ENCODE measurements at places on chromosomes 12 and 14.
A peak's percentile ranks its signal among the peaks of the same experiment; 100 is the strongest.

GRCh38 chr12:111598637-111599452, at the start of gene ATXN2:
TSS of gene ATXN2 (minus strand) at chr12:111599315. CDS start at chr12:111599034, 281 bp downstream.
- DNase-seq = no peak

- DNase-seq = no peak
Measured at GRCh38 chr12:25797386-25797785, 161.1 kb upstream of the RASSF8 start.

GRCh38 chr12:31205054-31205453, 120.9 kb downstream of the SINHCAF start:
- no peak for DNase-seq

- peak; percentile 60 for DNase-seq
Measured at GRCh38 chr14:60349663-60350365, 100.8 kb downstream of the PPM1A start.

DNA sequence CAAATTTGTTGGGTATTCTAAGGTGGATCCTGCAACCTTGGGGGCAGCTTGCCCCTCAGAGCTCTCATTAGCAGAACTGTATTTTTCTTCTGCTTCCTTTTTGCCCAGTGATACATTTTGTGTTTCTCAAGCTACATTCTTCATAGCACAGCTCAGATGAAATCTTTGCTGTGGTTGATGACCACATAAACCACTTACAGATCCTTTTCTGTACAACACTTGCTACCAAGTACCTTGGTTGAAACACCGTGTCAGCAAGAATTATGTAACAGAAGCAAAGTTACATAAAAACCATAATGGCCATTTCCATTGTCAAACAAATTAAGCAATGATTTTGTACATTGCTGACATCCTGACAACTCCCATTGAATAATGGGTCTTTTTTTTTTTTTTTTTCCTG, 9.7 kb upstream of the PLBD1 start:
- DNase-seq = no peak

DNA sequence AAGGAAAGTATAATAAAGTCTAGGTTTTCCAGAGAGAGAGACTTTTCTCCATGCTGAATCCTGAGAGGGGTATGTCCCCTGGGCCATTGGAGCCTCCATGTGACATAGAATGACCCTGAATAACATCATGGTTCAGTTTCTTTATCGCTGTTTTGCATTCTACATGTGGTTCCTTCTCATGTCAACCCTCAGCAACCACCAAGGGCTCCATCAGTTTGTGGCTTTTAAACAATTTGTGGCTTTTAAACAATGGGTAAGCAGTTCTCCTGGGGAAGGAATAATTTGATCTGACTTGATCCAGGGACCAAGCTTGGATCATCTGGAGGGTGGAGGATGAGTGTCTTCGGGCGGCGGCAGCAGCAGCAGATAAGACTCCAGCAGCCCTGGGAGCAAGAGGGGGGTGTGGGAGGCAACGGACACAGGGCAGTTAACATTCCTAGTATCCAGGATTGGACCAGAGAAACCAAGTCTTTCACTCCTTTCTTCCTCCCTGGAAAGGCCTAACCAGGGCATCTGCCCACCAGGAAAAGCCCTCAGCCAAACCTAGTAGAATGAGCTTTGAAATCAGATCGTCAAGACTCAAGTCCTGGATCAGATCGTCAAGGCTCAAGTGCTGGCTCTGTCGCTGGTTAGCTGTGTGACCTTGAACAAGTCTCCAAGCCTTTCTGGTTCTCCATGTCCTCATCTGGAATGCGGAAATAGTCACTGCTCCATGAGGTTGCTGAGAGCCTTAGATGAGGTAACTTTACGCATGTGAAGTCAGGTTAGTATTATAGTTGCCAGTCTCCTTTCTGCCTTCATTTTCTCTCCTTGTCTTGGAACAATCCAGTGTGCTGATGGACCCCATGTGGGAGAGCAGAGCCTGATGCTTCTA, 27.8 kb upstream of the FAM222A start:
- no peak for DNase-seq

DNA sequence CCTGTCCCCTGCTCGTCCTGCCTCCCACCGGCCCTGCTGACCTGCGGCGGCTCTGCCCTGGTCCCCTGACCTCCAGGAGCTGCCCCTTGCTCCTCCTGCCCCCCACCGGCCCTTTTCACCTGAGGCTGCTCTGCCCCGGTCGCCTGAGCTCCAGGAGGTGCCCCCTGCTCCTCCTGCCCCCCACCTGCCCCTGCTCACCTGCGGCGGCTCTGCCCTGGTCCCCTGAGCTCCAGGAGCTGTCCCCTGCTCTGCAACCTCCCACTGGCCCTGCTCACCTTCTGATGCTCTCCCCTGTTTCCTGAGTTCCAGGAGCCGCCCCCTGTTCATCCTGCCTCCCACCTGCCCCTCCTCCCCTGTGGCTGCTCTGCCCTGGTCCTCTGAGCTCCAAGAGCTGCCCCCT, 101.3 kb downstream of the TMEM121 start:
- DNase-seq = no peak

DNA sequence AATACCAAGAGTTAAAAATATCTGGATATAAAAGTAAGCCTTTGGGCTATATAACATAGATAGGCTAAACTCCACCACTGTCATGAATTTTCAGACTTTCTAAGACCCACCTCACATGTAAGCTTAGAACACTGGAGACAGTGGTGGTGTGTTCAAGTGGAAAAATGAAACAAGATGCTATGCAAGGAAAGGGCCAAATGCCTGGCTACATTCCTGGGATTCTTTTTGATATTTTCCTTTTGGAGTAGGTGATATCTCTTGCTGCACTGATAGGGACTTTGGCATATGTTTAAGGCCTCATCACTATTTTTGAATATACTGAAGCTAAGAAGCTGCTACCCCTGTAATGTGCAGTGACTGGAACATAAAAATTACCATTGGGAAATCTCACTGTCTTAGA, 341.3 kb downstream of the SLC16A7 start:
- DNase-seq = no peak

DNA sequence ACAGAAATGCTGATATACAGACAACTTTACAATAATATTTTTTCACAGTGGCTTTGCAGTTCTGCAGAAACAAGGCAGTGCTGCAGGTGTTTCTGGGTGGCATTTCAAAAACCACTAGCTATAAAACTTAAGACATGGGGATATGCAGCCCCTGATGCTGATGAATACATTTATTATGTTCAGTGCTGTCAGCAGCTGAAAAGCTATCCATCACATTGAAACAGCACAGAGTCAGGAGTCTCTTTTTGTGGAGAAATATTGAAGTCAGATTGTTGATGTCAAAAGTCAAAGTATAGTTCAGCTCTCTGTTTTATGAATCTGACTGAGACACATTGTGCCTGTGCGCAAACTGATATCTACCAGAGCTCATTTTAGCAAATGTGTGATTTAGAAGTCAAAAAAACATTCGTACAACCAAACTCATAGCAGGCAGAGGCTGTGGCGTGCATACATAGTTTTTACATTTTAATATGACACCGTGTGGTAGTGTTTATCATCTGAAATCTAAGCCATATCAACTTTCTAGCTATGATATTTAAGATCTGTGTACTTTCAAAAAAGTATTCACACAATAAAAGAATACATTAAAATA, 467.6 kb downstream of the PRKD1 start:
- peak; percentile 62 for DNase-seq

GRCh38 chr14:55136241-55136640, 7.2 kb downstream of the LGALS3 start:
- DNase-seq = no peak

DNA sequence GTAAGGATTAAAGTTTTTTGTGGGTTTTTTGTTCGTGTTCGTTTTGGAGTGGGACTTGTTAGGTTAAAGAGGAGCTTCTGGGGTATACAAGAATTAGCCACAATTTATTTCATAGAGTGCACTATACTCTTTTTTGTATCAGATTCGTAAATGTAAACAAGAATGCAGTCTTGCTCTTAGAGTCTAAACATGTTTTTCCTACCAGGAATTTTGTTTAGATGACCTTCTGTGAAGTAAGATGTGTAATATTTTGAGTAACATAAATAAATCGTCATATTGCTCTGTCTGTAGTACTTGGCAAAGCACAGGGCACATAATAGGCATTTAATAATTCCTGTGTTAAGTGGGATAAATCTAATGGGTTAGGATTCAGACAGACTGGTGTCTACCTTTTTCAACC, 9.6 kb downstream of the CNOT2 start:
- no peak for DNase-seq

DNA sequence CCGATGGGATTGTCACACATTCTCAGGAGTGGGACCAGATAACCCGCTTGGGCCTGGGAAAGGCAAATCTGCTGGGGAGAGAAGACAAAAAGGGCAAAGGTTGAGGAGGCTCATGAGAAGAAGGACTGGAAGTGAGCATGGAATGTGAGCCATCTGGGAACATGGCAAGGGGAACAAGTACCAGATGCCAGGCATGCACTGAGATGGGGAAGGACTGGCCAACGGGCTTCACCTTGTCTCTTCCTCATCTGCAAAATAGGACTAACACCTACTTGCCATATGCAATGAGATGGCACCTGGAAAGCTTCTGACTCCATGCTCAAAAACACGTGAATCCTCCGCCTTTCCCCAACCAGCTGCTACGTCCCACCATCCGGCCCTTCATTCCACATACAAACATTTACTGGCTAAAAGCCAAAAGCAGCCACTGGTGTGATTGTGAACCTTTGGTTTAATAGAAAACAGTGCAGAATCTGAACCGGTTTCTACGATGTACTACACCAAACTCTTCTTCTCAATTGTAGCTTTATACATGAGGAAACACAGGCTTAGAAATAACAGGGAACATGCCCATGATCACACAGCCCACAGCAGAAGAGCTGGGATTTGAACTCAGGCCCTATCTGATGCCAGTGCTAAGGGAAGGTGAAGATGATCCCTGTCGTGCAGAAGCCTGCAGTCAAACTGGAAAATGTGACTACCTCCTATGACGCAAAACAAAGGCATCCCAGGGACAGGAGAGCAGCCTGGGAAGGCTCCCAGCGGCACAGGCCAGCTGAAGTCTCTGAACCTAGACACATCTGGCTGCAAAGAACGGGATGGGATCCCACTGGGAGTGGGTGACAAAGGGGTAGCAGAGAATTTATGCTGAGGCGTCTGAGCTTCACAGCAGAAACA, 112.1 kb downstream of the TTC7B start:
- peak; percentile 47 for DNase-seq

DNA sequence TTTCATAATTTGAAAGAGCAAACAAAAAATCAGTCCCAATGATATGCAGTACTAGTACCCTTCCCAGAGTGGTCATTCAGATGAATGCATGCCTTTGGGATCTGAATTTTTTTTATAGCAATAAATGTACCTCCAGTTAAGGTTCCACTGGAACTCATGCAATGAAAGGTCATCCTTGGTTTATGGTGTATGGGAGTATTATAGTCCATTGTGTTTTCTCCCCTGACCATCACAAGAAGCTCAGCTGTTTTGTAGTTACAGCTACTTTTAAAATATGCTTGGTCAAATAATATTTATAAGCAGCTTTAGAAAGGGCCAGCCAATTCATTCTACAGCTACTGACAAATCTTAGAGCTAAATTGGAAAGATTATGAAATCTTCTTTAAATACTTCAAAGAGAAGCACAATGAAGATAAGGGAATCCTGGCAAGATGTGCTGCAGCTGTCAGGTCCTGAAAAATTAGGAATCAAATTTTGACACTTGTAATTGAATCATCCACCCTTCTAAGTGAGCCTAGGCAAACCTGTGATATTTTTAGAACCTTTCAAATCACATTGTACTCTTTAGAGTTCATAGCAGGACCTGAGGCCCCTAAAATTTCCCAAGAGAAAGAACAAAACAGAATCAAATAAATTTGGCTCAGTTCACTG, 46.5 kb downstream of the IFT81 start:
- no peak for DNase-seq

- DNase-seq = no peak
Measured at GRCh38 chr14:97878727-97879126, 1081.5 kb downstream of the VRK1 start.

DNA sequence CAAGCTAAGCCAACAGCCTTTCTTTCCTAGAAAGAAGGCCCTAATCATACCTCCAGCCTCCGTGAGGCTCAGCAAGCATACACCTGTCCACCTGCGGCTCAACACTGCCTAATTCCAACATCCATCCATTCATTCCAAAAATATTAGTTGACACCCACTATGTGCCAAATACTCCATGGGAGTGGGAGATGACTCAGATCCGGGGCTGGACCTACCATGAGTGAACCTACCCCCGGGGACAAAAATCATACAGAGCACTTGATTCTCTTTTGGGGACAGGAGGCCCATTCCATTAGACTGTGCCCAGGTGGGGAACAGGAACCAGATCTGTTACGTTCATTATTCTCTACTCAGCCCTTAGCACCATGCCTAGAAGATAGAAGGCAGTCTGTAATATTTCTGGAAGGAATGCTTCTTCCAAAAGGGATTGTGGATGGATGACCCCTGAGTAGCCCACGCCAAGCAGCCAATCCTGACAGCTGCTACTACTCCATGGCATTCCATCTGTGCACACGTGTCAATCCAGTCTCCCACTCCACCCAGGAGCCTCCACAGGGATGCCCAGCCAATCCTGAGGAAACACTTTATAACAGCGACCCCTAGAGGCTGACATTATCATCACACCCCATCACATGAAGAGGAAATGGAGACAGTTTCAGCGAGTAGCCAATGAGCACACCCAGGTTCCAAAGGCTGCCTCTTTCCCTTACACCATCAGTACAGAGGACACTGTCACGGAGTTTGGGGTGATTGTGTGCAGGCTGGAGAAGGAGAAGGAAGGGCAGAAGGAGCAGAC, 170.7 kb downstream of the ESRRB start:
- peak; percentile 80 for DNase-seq

GRCh38 chr12:54292083-54292930, 8.5 kb downstream of the NFE2 start:
- no peak for DNase-seq

- DNase-seq = no peak
Measured at GRCh38 chr12:108772247-108772646, 40.9 kb upstream of the CORO1C start.

DNA sequence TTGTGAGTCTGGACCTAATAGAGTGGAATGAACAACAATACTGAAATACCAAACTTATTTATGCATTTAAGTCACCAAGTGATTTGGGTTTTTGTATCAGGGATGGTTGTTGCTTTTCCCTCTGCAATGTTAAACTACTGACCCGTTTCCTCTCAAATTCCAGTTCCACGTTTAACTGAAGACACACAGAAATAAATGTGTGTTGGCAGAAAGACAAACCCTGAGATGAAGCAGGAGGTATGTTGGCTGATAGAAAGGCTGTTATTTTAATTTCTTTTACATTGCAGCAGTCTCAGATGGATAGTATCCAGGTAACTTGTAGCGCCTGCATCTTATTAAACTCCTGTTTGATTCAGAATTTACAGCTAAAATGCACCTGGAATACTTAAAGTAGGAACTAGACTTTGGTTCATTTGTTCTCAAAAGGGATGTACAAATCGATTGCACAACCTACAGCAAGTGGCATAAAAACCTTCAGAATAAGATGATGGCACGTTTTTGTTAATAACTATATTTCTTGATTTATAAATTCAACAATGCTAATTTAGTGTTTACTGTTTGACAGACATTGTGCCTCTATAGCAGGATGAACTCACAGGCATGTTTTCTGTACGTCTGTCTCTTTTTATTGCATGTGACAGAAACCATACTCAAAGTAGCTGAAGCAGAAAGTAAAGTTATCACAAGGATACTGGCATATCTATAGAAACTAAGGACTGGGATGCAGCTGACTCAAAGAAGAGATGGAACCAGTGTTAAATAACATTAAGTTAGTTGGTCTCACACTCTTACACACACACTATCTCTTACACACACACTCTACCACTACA, 405.7 kb downstream of the ZFP36L1 start:
- peak; percentile 31 for DNase-seq

- no peak for DNase-seq
Measured at GRCh38 chr12:78818487-78818886, 46.1 kb upstream of the SYT1 start.

All from NCI-H1694 treated with DMSO at 0.1 percent for 48 hours (cell line).